ENCODE measurements at places on chromosomes 2 and 18.

DNA sequence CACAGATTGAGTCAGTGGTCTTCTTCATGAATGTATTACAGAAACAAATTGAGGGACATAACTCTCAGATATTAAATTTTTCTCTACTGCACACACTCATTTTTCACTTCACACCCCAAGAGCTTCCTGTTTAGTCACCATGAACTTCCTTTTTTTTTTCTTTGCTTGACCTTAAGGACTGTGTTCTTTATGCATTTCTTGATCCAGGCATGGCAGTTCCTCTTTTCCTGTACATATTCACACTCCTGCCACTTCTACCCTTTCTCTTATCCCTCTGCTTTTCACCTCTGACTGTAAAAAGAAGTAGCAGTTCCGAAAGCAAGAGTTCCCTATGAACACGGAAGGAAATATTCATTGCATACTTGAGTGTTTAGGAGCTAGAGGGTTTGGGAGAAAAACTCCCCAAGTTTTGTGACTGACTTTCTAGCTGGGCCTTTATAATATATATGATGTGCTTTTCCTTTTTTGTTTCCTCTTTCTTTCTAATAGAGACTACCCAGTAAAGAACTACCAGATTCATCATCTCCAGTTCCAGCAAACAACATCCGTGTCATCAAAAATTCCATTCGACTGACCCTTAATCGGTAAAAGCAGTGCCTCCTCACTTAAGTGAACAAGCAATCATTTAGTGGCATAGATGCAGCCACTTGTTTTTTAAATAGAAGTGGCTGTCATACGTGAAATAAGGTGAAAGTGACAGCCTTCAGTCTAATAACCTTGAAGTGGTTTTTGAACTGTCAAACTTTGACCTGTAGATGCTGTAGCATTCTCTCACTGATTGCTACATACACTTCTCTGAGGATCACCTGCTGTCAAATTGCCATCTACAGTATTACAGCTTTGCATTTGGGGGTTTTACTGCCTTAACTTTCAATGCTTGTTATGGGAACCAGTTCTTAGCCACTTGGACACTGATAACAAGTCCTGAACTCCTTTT is 40.8 kb downstream of the PAPOLG start:
- DNase-seq = peak; percentile 90

DNA sequence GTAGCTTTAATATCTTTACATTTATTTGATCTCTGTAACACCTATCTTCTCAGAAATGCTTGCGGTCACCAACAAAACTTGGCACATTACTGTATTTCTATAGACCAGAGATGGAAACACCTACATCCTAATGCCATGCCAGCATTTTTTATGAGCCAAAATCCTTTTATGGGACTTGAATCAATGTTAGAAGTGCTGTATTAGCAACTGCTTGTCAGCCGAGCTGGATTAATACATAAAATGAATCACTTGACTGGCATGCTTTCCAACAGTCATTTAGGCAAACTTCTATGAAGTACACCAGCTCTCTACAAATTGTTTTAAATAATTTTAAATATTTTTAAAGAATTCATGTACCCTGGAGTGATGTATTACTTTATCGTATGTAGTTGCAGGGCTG is 272.9 kb upstream of the NRP2 start:
- DNase-seq = no peak

DNA sequence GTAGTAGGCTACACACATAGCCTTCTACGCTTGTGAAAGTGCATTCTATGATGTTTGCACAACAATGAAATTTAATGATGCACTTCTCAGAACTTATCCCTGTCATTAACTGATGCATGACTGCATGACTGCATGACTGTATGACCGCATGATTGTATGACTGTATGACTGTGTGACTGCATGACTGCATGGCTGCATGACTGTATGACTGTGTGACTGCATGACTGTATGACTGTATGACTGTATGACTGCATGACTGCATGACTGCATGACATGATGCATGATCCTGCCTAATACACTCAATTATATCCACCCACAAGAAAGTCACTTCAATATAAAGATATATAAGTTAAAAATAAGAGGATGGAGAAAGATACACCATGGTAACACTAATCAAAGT is 365.4 kb upstream of the FSIP2 start:
- no peak for DNase-seq

GRCh38 chr2:10079266-10079869 is 843 bp downstream of the CYS1 start:
- no peak for DNase-seq

DNA sequence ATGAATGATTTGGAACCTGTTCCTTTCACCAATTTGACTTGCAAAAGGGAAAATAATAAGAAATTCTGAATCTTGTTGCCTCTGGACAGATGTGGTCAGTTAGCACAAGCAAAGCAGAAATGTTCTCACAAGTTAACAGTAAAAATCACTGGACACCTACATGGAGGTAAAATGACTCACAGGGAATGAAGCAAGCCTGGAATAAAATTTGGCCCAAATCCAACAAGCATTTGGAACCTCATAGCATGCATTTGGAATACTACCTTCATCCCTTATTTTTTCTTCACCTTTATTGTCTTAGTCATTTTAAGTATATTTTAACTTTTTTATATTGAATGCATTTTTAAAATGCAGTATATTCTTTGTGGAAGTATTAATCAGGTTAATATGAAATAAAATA is 602.9 kb downstream of the ARHGAP15 start:
- DNase-seq = no peak

DNA sequence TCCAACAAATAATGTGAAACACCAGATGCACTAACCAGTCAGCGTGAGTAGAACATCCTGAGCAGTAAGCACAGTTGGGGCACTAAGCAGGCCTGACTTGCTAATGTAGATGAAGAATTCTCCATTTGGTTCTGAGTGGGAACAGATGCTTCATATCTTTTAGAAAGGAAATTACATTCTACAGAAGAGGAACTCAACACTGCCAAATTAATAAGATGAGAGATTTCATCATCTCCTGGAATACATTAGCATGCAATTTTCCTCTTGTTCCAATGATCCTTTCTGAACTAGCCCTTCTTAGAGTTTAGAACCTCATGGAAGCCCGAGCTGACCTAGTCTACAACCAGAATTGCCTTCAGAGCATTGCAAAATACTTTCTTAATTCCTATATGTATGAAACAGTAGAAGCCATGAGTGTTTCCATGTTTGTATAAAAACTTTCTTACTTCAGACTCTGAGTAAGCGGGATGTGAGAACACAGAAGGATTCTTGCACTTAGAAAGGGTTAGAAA is 34.8 kb downstream of the COL5A2 start:
- no peak for DNase-seq

- no peak for DNase-seq
Observed at GRCh38 chr2:187577310-187577709, 23.1 kb upstream of the TFPI start.

- no peak for DNase-seq
Observed at GRCh38 chr18:24875777-24876176, 415.3 kb downstream of the HRH4 start.

- DNase-seq = no peak
Observed at GRCh38 chr2:7378591-7378990, 461.4 kb downstream of the RNF144A start.

DNA sequence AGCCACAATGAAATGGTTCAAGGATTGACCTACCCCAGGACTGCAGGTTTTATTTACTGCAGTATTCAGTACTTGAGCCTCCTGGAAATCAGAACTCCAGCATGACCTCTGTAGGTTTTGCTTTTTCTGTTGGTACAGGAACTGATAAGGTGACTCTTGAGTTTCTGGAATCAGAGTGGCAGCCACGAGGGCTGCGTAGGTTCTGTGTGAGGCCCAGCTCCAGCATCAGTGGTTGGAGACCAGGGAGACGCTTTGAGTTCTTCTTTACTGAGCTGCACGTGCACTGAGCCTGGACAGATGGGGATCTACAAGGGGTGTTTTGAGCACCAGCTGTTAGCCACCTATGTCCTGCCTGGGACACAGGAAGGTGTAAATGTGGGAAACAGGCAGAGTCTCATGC is 222.7 kb upstream of the EPAS1 start:
- no peak for DNase-seq

- DNase-seq = peak; percentile 23
Observed at GRCh38 chr18:35143622-35144596, 96.9 kb upstream of the ZNF397 start.

DNA sequence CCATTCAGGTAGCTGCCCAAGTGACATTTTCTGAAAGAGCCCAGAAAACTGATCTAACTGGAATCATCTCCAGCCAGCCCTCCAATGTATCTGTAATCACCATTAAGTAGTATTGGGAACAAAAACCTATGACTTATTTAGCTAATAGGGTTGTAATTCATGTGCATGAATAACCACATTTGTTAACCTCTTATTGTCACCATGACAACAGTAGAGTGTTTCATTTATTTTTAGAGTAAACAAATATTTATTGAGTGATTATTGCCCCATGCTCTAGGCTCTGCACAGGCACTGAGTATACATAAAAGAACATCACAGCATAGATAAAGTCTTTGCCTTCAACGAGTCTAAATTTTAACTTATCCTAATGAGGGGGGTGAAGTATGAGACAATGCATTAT is 265.4 kb upstream of the UBE2E3 start:
- no peak for DNase-seq

GRCh38 chr2:43831543-43832294 is 6.9 kb downstream of the ABCG5 start:
- no peak for DNase-seq

DNA sequence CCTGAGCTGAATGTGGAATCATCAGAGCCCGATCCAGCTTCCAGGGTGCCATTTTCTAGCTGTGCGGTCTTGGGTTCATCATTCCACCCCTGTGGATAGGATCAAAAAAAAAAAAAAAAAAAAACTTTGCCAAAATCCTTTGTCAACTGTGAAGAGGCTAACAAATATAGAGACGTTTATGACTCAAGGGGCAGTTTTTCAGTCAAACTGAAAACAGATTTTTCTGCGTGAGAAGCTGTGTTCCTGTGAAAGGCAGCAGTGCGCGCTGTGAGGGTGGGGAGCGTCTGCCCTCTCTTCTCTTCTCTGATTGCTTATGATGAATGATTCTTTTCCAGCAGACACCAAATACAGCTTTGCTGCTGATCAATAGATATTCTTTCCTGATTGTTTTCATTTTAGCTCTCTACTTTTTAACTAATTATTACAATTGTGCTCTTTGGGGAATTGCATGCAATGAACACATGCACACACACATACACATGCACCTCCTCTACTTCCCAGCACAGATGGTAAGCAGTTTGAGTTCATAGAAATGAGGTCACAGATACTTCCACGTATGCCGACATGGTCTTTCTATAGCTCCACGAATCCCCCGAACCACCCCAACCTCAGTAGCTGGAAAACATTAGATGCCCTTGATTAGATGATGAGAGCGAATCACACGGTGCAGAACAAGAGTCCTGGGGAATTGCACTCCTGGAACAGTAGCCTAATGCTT is 175.4 kb downstream of the NRP2 start:
- DNase-seq = no peak

- DNase-seq = peak; percentile 36
Observed at GRCh38 chr18:75247611-75248421, 37.2 kb downstream of the TSHZ1 start.

DNA sequence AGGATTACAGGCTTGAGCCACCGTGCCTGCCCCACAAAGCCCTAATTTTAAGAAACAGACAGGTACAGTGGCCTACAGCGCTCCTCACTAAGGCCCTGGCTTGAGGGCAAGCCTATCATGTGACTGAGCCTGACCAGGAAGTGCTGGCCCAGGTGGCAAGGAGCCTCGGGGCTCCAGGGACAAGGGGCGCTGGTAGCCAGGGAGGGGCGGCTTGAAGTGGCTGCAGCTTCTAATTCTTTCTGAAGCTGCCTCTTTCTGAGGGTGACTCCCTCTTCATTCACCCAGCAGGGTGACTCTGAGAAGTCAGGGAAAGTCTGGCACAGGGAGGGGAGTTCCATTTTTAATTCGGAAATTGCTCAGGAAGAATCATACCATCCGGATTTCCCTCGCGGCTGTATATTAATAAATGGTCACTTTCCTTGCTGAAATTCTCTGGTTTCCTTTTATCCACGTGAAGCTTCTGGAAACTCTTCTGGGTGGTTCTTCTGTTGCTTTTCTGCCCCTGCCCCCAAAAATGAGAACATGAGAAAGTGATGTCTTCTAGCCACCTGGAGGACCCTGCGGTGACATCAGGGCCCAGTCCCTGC is 115.7 kb downstream of the FAM210A start:
- no peak for DNase-seq

- DNase-seq = peak; percentile 18
Observed at GRCh38 chr18:45386041-45386655, 229.1 kb upstream of the SLC14A2 start.

DNA sequence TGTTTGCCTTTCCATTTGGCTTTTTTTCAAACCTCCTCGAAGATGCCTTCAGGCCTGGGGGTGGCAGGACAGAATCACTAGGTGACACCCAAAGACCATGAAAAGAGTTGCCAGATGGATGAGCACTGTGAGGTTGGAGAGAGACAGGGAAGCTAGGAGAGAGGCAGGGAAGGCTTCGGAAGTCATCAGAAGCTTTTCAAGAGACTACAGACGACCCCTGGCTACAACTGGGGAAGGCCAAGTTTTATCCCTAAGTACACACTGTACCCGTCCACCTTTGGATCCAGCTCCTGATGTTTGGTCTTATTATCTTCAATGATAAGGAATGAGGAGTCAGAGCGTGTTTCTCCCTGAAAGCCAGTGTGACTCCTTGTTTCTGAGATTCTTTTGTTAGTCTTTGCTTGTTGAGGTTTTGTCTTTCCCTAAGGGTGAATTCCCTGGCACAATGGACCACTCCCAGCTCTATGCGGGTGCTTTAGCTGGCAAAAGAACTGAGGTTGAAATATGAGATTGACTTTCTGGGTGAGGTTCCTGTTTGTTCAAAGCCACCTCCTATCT is 33.4 kb upstream of the SLC9A2 start:
- DNase-seq = no peak

GRCh38 chr2:160014227-160014626 is 48.2 kb downstream of the PLA2R1 start:
- DNase-seq = no peak

- no peak for DNase-seq
Observed at GRCh38 chr2:45477546-45477945, 133.5 kb downstream of the SRBD1 start.
